ENCODE measurements at places on chromosomes 11 and 22.

DNA sequence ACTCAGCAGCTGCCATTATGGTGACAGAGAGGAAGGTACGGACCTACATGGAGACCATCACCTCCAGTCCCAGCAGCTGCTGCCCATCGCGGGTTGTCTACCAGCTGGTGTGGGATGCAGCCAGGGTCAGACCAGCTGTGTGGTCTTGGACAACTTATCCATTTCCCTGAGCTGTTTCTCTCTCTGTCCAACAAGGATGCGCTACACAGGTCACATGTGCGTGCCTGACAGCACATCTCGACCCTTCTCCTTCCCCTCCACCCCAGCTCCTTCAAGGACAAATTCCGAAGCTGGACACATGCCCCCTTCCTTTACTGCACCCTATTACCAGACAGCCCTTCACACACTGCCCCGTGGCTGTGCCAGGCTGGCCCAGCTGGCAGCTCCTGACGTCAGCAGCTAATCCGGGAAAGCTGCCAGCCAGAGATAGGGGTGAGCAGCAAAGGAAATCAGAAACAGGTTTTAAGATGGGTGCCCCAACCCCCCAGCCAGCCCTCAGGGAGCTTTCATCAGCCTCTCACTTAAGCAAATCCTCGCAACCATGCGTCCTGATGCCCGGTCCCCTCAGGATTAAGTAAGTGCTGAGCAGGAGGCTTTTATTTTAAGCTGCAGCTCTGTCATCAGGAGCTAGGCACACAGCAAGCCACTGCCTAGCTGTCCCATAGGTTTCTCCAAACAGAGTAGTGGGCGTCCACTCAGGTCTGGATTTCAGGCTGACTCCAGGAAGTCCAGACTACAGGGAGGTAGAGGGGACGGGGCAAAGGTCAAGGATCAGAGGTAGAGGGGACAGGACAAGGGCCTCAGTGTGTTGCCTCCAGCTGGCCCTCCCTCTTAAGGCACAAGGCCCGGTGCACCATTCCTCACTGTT is 20.3 kb downstream of the TEF start:
- no peak for DNase-seq

DNA sequence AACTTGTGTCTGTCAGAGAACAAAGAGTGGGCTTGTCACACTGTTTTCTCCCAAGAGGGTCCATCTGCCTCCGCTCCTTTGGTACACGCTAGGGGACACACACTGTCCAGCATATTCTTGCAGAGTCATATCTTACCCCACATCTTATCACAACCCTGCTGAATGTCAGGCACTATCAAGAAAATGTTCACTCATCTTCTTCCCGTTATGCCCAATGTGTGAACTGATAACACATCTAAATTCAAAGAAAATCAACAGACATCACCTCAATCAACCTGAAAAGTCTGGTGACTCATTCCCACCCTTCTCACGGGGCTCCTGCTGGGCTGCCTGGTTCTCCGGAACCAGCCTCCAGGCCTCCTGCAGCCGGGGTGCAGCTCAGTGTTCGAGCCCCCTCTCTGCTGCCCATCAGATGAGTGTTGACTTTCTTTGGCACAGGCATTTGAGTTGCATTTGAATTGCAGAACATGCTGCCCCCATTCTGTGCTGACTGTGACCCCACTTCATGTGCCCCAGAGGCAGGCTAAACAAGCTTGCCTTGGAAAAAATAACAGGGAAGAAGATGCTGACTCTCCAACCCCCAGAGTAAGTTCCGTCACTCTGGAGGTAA is 19.4 kb downstream of the GRAP2 start:
- no peak for DNase-seq

DNA sequence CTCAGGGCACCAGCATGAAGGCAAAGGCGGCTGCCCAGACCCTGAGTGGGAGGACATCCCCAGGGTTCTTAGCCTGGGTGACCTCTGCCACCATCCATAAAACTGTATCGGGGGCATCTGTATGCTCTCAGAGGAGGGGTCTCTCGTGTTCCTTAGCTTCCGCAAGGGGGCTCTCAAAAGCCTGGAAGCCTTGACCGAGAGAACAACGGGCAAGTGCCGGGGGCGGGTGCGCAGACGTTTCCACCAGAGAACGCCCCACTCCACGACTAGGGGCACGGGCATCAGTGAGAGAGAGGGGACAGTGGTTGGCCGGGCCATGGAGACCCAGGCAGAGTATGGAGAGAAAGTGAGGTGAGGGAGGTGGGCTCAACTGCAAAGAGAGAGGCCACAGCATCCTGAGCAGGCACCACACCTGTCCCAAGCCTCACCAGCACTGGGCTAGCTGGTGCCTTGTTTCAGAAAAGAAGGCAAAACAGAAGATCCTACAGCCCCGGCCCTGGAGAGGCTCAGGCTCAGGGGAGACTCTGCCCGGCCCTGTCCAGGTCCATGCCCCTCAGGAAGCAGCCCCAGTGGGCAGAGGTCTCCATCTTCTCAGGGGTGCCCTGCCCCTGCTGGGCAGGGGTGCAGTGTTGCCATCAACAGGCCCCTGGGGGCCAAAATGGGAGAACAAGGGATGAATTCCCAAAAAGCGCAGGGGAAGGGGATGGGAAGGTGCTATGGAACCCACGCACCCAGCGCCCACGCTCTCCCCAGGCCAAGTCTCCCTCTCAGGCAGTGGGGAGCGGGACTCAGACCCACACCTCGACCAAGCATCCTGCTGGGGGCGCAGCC is 5.9 kb downstream of the TSPAN32 start:
- no peak for DNase-seq

GRCh38 chr11:109029927-109030326 is 365.1 kb downstream of the DDX10 start:
- DNase-seq, result no peak

GRCh38 chr22:46776876-46777608 is 14.6 kb downstream of the TBC1D22A start:
- DNase-seq, result no peak

DNA sequence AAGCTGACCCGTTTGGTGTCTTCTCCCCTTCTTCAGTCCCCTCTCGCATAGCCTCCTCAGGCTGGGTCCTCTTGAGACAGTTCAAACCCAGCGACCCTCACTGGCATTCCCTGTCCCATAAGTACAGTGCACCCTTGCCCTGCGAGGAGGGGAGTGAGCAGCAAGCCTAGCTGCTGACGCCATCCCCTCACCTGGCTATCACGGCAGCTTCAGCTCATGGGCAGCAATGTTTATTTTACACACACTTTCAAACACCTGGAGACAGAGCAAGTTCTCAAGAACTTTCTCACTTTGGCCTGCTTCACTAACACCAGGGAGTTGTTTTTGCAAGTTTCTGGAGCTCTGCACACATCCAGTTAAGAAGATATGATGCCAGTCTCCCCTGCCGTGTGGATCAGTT is 189.6 kb upstream of the E2F8 start:
- DNase-seq, result no peak

DNA sequence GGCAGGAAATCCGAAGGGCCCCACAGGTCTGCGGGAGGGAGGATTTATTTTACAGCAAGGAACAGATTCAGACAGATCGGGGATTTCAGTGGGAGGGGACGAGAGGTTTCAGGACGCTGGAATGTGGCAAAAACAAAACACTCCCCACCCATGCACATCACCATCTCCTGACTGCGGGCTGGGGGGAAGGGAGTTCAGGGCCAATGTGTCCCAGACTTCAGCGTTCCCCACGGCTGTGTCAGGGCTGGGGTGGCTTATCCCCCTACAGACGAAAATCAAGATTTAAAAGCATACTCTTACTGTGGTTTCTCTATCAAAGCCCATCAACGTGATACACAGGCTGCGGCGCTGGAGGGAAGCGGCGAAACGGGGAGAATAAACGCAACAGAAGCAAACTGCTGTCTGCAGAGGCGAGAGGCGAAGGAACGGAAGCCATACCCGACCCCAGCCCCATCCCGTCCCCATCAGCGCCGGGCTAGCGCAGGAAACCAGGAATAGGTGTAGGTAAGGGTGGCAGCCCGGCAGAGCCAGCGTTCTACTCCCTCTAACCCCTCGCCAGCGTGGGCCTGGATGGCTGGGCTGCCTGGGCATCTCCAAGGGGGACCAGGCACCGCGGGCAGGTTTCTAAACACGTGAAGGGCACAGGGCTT is 2.7 kb downstream of the TENM4 start:
- DNase-seq, result peak; percentile 7

GRCh38 chr11:60931917-60932316 is 7.7 kb downstream of the TMEM132A start:
- DNase-seq, result no peak

GRCh38 chr11:7575841-7576725 is 62.3 kb downstream of the PPFIBP2 start:
- no peak for DNase-seq

- no peak for DNase-seq
These were observed 3.6 kb downstream of the MMP1 start for GRCh38 chr11:102794382-102794781.

- no peak for DNase-seq
These were observed 40.2 kb downstream of the TBX1 start for GRCh38 chr22:19800761-19801244.

DNA sequence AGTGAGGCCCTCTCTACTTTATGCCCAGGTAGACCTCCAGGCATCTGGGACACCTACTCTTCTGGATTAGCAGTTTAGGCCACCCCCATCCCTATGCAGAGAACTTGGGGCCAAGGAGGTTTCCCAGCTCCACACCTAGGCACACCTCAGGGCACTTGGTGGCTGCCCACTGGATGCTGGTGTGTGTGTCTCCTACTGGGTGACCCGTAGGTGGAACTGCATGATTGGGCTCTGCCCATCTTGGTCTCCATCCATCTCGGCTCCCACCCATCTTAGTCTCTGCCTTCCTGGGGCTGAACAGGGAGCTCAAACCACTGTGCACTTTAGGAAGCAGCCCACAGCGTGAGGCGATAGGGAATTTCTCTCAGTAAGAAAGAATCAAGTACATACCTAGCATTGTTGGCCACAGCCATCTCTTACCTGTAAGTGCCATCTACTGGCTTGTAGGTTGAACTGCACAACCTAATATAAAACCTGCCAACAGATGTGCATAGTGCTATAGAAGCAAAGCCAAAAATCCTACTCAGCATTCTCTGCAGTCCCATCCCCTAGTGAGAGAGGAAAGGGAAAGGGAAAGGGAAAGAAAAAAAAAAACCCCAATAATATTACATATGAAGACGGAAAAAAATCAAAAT is 61.6 kb upstream of the PTPN5 start:
- DNase-seq, result peak; percentile 22
